ENCODE measurements at places on chromosomes 1 and 21.

GRCh38 chr21:38229260-38229877 lies 27.4 kb upstream of the KCNJ15 start:
- no peak for DNase-seq

DNA sequence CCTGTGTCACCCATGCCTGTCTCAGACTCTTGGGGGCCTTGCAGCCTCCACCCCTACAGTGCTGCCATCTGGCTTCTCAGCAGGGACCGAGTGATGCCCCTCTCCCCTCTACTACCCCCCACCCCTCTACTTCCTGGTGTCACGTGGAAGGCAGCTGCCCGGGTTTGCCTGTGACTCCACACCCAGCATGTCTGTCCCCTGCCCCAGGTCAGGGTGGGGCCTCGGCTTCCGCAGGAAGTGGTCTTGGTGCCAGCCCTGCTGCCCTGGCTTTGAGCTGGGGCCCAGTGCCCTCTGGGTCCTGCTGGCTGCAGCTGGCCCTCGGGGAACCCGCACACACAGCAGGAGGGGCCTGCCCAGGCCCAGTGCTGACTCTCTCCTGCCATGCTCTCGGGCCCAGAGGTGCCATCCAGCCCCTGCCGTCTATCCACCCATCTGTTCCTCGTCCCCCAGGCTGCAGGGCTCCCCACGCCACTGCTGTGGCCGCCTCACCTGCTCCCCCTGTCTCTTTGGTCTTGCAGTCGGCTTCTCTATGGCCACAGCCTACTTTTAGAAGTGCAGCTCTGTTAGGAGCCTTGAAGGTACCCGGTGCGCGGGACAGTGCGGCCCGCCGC lies 24.0 kb downstream of the PLCH2 start:
- DNase-seq: no peak

DNA sequence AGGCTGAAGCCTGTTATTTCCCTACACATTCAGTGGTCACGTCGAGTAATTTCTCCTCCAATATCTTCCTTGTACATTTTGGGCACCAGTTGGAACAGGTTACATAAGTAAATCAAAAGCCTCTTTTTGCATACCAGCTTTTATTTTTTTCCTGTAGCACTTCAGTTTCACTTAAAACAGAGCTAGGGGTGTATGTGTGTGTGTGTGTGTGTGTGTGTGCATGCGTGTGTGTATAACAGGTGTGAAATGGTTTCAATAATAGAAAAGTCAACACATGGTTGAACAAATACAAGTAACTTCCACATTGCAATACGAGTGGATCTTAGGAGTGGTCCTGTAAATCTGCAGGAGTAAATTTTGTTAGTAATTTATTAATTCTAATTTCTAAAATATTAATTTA lies 3.0 kb upstream of the MAN1A2 start:
- no peak for DNase-seq

DNA sequence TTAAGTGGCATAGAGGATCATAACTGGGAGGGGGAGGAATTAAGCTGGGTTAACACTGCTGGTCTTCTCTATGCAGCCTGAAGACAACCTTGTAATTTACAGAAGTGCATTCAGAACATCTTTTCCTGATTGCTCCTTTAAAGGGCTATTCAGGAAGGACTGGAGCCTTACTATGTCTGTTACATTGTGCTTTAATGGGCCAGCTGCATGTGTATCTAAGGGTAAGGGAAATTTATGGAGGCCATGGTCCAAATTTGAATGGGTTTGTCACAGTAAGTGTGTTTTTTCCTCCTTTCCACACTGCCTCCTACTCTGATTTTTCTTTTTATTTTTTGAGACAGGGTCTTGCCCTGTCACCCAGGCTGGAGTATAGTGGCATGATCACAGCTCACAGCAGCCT lies 19.6 kb downstream of the C1orf21 start:
- DNase-seq: no peak

DNA sequence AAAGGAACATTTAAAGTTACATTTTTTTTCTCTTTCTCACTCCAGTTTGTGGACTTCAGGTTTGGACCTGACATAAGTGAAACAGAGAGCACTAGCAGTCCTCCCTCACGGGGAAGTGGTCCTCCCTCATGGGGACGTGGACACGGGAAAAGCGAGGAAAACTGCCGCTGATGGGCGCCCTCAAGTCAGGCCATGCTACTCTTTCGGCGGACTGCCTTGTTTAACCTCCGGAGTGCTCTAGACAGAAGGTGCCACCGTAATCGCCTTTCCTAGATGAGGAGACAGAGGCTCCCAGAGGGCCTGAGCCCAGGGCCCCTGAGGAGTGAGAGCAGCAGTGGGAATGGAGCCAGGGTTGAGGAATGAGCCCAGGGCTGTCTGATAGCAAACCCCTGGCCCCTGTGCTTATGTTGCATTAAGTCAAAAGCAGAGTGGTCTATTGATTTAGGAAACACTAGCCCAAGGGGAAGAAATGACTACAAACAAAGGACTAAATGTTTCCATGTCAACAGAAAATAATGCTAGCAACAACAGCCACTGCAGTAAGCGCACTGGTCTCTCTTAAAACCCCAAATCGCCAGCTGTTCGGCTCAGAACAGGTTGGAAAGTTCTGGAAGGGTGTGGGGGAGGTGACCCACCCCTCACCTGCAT lies 84.1 kb downstream of the DMRTB1 start:
- DNase-seq: no peak

GRCh38 chr1:240455228-240455821 lies 156.6 kb downstream of the GREM2 start:
- DNase-seq: no peak

- DNase-seq: peak; percentile 46
Observed at GRCh38 chr1:117664314-117664713, 58.5 kb downstream of the TENT5C start.

GRCh38 chr1:109628540-109629321 lies 9.1 kb downstream of the AMPD2 start:
- DNase-seq: no peak

- DNase-seq: no peak
Observed at GRCh38 chr1:62043154-62043553, 151.5 kb upstream of the L1TD1 start.

DNA sequence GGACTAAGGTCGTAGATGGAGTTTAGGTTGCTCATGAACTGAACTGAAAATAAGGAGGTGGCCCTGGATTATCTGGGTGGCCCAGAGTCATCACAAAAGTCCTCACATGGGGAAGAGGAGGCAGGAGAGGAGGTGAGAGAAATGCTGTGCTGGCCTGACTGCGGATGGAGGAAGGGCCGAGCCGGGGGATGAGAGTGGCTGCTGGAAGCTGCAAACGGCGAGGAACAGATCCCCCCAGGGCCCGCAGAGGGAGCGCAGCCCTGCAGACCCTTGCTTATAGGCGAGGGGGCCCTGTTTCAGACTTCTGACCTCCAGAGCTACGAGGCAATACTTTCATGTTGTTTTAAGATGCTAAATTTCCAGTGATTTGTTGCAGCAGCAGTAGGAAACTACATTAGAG lies 102.7 kb upstream of the C1orf174 start:
- DNase-seq: no peak

DNA sequence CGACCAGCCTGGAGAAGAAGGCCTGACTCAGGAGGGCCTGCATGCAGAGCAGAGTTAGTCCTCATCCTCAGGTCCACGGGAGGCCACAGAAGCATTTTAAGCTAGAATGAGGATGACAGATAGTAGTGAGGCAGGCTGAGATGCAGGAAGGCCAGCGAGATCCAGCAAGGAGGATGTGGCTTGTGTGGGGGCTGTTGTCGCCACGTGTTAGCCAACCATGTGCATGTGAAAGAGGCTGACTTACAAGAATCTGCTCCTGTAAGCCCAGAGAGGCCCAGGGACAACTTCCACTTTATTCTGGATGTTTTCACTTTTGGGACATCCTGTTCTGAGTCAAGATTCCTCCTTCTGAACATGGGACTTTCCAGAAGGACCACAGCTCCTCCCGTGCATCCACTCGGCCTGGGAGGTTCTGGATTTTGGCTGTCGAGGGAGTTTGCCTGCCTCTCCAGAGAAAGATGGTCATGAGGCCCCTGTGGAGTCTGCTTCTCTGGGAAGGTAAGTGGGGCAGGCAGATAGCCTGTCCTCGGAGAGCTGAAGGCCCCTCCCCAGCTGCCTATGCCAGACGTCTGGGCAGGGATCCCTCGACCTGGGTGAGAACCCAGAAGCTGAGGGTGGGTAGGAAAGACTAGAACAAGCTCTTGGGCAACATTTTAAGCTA lies at the start of gene SLAMF8:
TSS of gene SLAMF8 (plus strand) at position 433 of the 661 bp plus-strand sequence. CDS start at position 459, 26 bp downstream.
- peak; percentile 22 for DNase-seq

- DNase-seq: peak; percentile 28
Observed at GRCh38 chr1:117754061-117754969, 148.5 kb downstream of the TENT5C start.

- DNase-seq: no peak
Observed at GRCh38 chr1:168019407-168019806, 82.5 kb upstream of the MPC2 start.

DNA sequence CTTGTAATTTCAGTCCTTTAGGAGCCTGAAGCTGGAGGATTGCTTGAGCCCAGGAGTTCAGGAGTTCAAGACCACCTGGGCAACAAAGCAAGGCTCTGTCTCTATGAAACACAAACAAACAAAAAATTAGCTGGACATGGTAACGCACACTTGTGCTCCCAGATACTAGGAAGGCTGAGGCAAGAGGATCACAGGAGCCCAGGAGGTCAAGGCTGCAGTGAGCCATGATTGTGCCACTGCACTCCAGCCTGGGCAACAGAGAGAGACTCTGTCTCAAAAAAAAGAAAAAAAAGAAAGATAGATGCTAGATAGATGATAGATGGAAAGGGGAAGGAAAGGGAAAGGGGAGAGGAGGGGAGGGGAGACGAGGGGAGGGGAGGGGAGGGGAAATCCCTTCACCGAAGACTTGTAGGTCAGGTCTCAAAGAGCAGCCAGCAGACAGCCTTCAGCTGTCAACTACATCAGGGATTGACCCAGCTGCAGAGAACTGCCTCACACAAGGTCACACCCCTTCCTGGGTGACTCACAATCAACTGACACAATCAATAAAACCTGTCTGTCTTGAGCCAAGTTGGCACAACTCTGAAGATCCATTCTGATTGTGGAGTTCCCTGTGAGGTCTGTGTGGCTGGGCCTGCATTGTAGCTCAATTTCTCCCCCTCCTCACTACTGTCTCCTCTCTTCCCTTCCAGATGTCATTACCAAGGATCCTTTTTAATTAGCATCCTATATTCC lies 200.6 kb downstream of the RGS7 start:
- no peak for DNase-seq

GRCh38 chr1:216123446-216124191 lies 299.6 kb downstream of the USH2A start:
- no peak for DNase-seq

DNA sequence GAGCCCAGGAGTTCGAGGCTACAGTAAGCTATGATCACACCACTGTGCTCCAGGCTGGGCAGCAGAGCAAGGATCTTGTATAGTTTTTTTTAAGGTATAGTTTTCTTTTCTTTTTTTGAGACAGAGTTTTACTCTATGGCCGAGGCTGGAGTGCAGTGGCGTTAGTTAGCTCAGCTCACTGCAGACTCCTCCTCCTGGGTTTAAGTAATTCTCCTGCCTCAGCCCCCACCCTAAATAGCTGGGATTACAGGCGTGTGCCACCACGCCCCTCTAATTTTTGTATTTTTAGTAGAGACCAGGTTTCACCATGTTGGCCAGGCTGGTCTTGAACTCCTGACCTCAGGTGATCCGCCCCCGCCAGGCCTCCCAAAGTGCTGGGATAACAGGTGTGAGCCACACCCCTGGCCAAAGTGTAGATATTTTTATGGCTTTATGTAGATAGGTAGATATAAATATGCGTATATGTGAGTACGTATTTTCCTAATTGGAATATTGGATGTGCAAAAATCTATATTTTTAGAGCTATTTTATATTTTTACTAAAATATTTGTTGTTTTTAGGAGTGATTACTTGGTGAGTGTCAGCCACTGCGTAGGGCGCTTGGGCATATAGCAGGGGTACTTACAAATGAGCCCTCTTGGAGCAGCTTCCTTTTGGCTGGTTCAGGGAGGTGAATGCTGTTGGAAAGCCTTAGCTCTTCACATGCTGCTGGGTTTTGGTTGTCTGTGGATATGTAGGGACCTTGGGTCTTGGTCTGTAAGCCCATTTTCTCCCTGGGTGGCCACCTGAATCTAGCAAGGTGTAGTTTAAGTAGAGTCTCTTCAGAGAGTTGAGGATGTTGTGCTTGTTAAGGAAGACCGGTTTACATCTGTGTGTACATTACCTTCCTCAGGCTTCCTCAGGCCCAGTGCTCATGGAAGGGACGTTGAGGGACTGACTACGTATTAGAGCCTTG lies 9.5 kb downstream of the KDM4A start:
- no peak for DNase-seq

GRCh38 chr1:11985851-11986250 lies 5.6 kb downstream of the MFN2 start:
- DNase-seq: no peak

GRCh38 chr1:97505816-97506215 lies 415.0 kb downstream of the DPYD start:
- DNase-seq: no peak

DNA sequence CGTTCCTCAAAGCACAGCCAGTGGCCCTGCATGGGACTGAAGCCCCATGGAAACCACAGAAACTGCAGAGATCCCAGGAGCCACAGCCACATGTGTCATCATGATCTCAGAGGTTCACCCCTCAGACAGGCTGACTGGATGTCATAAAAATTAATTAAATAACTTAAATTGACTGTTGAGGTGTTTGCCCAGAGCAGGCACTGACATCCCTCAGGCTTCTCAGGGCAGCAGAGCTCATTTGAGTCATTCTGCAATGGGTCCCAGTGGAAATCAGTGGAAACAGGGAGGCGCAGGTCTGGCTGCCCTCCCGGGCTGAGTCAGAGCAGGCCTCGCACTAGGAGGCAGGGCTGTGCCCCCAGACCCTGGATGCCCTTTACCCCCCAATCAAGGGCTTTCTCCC lies 135.1 kb downstream of the CDC7 start:
- no peak for DNase-seq

- no peak for DNase-seq
Observed at GRCh38 chr1:5620997-5621396, 371.2 kb downstream of the NPHP4 start.

DNA sequence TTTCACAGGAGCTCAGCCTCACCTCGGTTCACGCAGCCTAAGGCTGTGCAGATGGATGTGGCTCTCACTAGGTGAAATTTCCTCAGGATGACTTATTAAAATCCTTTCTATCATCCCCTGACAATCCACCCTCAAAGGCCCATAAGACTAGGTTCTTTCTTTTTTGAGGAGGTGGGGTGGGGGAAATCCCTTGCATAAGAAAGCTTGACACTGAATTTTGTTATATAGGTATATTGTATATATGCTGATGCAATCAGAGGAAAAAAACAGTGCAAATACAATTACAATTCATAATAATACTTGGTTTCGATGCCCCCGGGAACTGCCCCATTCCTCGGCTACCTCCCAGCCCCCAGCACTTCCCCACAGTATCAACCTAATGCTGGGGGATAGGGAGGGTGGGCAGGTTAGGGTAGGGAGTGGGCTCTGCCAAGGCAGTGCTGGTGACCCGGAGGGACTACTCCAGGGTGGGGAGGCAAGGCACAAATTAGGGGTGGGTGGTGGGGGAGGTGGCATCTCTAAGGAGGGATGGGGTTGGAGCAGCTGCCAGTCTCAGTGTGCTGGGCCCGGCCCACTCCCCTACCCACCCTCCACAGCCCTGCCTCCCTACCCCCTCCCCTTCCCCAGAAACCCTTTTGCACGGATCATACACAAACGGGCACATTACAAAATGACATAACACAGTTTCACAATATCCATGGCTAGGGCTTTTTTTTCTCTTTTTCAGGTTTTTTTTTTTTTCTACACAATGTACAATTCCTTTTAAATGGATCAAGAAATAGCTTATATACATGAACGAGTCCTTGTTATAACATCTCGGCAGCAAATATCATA lies 30.9 kb downstream of the SLC27A3 start:
- no peak for DNase-seq

Measured in effector memory CD4-positive, alpha-beta T cell (primary cell).